ENCODE measurements at places on chromosomes 12 and 14.

DNA sequence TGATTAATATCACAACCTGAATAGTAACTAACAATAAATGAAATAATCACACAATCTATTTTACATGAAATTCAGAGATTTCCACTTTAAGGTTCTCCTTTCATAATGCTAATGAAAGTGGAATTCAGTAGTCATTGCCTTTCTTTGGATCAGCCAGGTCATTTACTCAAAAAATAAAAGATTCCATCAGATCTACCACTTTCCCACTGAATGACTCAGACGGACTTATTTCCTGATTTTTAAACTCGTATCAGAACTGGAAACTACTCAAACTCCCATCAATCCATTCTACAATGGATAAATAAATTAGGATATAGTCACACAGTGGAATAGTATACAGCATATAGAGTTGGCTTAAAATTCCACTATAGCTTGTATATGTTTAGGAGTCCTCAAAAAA lies 237.1 kb downstream of the MED13L start:
- DNase-seq: peak; percentile 36

DNA sequence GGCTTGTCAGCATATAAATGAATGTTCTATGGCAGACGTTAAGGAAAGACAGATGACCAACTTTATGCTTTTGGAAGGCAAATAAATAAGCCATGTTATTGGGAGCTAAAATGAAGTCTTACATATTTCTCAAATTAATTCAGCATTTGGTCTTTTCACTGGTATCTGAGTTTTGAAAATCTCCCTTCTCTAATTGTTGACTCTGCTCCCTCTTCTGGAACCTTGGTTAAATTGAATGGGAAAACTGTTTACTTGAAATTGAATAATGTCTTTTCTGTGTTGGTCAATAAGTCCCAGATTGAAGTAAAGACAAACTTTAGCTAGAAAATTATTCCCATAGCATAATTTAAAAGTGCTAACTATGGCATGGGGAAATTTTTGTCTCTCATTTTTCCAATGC lies 38.7 kb downstream of the LGR5 start:
- DNase-seq: no peak

DNA sequence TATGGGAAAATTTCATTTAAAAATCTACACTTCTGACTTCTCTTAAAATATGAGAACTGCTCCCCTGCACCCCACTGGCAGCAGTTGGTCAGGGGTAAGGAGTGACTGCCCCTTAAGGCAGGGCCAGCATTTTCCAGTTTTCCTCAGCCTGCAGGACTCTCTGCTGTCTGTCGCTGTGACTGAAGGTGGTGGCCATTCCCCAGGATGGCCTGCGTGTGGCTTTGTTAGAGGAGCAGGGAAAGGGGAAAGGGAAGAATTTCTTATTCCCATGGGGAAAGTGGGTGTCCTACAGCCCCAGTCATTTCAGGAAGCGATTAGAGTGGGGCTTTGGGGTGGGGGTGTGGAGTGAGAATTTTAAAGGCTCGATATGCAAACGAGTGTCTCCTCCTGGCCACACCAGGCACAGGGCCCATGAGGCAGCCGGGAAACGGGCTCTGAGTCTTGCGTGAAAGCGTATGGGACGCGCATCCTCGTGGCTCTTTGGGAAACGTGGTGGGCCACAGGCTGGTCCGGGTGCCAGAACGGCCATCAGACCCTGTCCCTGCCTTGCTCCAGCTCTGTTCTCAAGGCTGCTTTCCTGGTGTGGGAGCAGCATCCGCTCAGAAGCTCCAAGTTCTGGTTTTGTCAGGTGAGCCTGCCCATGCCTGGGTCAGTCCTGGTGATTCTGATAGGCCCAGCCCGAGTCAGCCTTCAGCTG lies 23.5 kb downstream of the ADGRD1 start:
- no peak for DNase-seq

GRCh38 chr14:81434230-81434629 lies 34.1 kb upstream of the STON2 start:
- DNase-seq: no peak

DNA sequence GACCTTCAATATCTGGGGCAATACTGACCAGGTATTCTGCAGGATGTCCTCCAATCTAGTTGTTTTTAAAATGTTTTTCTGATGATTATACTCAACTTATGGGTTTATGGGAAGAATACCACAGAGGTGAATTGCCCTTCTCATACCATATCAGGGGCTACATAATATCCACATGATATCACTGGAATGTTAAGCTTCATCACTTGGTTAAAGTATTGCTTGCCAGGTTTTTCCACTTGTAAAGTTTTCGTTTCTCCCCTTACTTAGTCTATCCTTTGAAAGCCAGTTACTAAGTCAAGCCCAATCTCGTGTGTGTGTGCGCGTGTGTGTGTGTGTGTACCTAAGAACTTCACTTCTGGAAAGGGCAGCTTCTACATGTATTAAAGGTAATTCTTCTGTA lies 980.9 kb upstream of the FBXO33 start:
- DNase-seq: peak; percentile 64

DNA sequence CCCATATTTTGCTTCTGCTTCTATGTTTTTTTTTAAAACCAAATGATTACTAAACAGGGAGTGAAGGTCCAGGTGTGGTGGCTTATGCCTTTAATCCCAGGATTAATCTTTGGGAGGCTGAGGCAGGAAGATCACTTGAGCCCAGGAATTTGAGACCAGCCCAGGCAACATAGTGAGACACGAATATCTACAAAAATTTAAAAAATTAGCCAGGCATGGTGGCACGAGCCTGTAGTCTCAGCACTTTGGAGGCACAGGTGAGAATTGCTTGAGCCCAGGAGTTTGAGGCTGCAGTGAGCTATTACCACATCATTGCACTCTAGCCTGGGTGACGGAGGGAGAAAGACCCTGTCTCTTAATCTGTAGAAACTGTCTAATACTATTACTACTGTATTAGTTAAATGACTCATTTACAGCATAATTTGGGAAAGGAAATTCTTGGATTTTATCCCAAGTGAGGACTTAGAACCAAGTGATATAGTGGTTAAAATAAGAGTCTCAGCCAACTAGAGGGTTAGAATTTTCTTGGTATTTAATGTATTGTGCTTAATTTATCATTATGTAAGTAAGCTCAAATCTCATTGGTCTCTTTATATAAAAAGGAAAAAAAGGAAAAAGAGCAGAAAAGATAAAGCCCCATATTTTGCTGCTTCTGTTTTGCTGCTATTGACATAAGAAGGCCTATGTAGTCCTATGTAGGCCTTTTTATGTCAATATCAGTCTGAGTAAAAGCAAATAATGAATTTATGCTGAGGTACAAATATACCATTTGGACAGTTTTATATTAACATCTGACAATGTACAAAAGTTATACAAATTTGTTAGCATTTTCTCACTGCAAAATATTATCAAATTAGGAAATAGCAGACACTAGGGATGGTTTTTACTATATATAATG lies 163.4 kb downstream of the RAD51B start:
- peak; percentile 46 for DNase-seq

- no peak for DNase-seq
Observed at GRCh38 chr14:68282479-68283377, 463.1 kb downstream of the RAD51B start.

- no peak for DNase-seq
Observed at GRCh38 chr12:96045566-96045965, 10.2 kb upstream of the LTA4H start.

DNA sequence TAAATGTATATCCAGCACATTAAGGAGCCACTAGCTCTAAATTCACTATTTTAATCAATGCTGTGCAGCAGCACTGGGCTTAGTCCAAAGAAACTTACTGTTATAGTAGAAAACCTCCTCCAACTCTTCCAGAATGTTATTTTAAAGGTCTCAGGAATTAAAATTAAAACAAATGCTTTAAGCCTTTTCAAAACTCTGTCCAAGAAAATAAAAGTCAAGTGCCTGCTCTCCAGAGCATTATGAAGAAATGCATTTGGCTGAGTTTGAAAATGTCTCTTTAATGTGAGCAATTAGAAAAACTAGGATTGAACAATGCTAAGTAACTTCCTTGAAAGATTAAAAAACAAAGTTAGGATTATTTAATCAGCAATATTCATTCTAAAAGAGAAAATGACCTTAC lies 322.4 kb upstream of the DCN start:
- no peak for DNase-seq

- no peak for DNase-seq
Observed at GRCh38 chr14:58645641-58646040, 7.9 kb downstream of the DACT1 start.

DNA sequence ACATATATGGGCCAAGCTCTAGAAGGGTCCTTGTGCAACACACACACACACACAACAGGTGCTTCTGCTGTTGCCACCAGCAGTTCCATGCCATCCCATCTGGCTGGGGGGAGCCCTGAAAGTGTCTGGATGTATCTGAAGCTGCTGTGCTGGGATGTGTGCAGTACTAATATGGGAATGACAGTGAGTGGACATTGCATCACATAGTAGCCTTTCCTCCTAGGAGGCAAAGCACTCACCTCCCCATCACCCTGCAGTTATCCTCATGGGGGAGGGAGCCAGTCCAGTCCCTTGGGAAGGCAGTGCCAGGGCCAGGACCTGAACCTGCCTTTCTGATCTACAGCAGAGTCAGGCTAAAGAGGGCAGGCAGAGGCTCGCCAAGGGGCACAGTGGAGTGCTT lies 208.9 kb downstream of the CACNA1C start:
- DNase-seq: no peak

DNA sequence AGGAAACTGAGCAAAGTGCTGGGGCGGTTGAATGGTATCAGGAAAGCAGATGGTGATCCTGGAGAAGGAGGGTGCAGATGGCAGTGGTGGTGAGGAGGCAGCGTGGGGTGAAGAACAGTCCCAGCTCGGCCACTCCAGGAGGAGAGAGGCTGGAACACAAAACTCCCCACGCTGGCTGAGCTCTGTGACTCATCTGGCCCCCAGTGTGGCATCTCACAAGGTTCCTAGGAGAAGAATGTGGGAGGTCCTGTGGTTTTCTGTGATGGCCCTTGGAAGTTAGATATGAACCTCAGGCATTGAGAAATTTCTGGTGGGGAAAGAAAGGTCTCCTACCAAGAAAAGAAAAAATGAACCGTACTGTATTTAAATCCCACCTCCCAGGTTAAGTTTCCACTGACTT lies 8.0 kb upstream of the NRXN3 start:
- DNase-seq: peak; percentile 16

DNA sequence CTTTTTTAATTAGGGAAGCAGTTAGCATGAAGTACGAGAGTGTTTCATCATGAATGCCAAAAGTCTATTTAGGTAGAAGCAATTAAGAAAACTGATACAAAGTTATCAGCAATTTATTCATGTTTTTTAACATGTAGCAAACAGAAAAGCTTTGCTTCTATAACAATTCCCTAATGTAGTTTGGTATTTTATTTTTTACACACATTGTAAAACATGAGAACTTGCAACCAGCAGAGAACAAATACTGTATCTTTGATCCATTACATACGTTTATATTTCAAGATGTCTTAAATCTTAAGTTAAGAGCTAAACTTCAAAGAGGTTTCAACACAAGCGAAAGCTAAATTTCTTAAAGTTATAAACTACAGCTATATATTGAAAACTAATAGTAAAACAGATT lies 39.3 kb downstream of the MED13L start:
- no peak for DNase-seq

GRCh38 chr14:95885866-95886265 lies 9.2 kb downstream of the TUNAR start:
- no peak for DNase-seq

- DNase-seq: no peak
Observed at GRCh38 chr14:67675219-67675582, 769 bp upstream of the VTI1B start.

- DNase-seq: no peak
Observed at GRCh38 chr12:13583630-13584029, 387.1 kb downstream of the EMP1 start.

GRCh38 chr12:56013482-56013881 lies 7.4 kb upstream of the IKZF4 start:
- DNase-seq: no peak

DNA sequence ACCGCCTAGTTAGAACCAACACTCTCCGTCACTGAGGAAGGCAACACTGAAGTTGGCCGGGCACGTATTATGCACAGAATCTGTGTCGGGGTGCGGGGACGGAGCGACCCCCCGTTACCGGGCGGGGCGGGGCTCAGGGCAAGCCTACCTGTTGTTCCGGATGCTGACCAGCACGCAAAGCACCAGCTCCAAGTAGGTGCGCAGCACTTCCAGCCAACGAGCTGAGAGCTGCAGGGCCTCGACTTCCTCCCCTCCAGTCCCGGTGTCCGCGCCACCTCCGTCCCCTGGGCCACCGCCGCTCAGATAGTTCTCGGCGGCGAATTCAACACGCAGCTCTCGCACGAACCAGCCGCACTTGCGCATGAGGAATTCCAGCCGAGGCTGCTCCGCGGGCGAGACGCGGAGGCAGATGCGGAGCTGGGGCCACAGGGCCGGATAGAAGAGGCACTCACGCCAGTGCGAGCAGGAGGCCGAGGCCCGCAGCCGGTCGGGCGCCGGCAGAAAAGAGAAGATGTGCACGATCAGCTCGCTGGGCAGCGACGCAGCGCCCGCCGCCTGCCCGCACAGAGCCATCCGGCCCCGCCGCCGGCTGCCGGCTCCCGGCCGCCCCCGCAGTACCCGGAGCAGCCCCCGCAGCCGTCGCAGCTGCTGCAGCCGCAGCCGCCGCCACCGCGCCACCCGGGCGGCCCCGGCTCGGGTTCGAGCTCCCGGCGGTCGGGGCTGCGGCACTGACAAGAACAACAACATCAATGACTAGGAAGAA lies 636 bp downstream of the FBXO33 start:
- DNase-seq: no peak

DNA sequence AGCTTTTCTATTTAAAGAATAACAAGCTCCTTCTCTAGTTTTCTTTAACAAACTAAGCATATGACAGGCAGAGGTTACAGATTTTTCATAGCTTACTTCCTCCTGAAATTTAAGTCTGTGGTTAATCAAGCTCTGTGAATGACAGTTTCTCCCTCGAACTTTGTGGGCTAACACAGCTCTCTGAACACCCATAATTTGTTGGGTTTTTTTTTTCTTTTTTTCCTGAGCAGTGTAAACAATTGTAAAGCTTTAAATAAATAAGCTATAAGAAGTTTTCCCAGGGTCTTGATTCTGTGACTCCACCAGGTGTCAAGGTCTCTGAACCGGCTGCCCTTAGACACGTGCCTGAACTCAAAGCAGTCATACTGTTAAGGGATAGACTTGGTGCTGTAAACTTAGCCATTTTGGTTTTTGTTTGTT lies 128.1 kb upstream of the AMIGO2 start:
- no peak for DNase-seq

DNA sequence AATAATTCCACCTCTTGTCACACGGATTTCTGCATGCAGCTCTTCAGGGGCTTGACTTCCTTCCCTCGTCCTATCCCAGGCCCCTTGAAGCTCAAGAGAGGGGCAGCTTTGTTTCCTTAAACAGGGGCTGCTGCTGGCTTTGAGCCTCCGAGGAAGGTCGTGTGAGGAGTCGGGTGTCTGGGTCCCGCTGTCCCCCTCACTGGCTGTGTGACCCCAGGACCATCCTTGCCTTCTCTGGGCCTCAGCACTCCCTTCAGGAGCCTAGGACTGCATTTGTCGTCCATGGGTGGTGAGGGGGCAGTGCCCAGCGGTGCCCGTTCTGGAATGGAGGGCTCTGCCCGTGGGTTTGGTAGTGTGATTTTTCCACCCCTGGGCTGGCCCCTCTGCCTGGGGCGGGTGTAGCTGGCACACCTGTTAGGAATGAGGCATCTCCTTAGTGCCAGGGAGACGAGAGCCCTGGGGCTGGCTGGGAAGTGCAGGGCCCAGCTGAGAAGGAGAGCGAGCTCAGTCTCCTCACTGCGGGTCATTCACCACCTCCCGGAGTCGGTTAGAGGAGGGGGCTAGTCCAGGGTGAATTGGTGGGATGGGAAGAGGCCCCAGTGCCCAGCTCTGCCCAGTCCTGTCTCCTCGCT lies 60.8 kb downstream of the TSPAN9 start:
- DNase-seq: no peak

Measured in fibroblast of upper back skin (primary cell).